Left hindlimb (tissue), 1 donor: ENCODE measurements at places on chromosomes 3 and 15.

GRCh38 chr3:127175272-127175671, 17.7 kb upstream of the PRR23E start:
- DNase-seq, result peak; percentile 7

GRCh38 chr3:1056744-1057143, 36.1 kb upstream of the CNTN6 start:
- DNase-seq, result no peak

DNA sequence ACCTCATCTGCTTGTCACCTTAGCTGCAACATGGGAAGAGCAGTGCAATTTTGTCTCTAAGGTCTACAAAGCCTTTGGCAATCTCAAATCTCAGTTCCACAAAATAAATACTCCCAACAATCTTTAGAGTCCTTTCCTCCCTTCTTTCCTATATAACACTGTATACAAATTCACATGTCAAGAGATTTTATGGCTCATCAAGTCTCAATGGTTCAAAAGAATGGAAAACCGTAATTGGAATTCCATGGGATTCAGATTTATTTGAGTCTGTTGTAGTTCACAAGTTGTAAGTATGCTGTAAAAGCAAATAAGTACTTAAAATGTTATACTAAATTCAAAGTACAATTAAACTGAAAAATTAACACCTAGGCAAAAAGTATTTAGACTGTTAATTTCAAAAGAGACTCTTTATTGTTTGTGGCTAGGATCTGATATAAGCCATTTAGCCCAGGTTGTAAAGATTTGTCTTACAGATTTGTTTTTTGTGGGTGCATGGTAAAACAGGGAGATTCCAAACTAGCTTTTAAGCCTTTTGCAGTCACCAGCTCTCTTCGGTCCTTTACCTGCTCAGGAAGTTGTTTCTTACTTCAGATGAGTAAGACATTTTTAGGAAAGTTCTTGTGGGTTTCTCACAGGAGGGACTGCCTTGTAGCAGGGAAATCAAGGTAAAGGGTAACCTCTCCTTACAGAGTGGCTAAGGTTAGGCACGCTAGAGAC, 50.1 kb downstream of the CMSS1 start:
- no peak for DNase-seq

GRCh38 chr3:138180375-138181029, 5.8 kb upstream of the DBR1 start:
- DNase-seq, result no peak

- no peak for DNase-seq
Measured at GRCh38 chr3:131067983-131068382, 41.3 kb downstream of the NEK11 start.

GRCh38 chr3:108345492-108346205, 49.3 kb downstream of the HHLA2 start:
- DNase-seq, result no peak
